Skeletal muscle tissue (tissue), 5 donors: ENCODE measurements at places on chromosomes 2 and 18. TPM values are rescaled to one million over a fixed set of nuclear protein-coding genes. Genes with fewer than 3 reads are reported as not detected.

GPR17 gene
- 1.0 TPM for total RNA-seq

SPATA3 gene
- total RNA-seq = not detected

KLHL30 gene
- total RNA-seq = 18.3 TPM

KCNG3 gene
- under 0.01 TPM for total RNA-seq
